CD4-positive, alpha-beta T cell treated with Interleukin-4 for 4 hours (primary cell): ENCODE measurements at places on chromosomes 5 and 9.
A peak's percentile ranks its signal among the peaks of the same experiment; 100 is the strongest.

GRCh38 chr5:150485693-150486401 is 22.1 kb upstream of the NDST1 start:
- DNase-seq = no peak

- no peak for DNase-seq
Observed at GRCh38 chr5:139575751-139576150, 14.6 kb downstream of the UBE2D2 start.

GRCh38 chr5:180689071-180689694 is 39.8 kb upstream of the FLT4 start:
- DNase-seq = peak; percentile 49

DNA sequence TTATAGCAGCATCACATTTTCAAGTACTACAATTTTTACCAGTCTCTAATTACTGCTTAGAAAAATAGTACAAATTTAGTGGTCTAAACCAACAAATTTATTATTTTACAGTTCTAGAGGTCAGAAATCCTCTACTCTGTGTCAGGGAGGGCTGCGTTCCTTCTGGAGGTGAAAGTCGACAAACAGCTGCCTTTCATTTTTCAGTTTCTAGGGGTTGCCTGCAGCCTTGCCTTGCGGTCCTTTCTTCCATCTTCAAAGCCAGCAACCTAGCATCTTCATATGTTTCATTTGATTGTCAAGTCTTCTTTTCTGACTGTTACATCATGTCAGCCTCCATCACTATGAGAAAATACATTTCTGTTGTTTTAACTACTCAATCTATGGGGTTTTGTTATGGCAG is 1022.1 kb downstream of the CDH18 start:
- DNase-seq = no peak

- DNase-seq = no peak
Observed at GRCh38 chr5:43041669-43042175, 1.6 kb upstream of the ANXA2R start.

GRCh38 chr9:35538361-35539234 is 48.7 kb downstream of the RUSC2 start:
- no peak for DNase-seq

DNA sequence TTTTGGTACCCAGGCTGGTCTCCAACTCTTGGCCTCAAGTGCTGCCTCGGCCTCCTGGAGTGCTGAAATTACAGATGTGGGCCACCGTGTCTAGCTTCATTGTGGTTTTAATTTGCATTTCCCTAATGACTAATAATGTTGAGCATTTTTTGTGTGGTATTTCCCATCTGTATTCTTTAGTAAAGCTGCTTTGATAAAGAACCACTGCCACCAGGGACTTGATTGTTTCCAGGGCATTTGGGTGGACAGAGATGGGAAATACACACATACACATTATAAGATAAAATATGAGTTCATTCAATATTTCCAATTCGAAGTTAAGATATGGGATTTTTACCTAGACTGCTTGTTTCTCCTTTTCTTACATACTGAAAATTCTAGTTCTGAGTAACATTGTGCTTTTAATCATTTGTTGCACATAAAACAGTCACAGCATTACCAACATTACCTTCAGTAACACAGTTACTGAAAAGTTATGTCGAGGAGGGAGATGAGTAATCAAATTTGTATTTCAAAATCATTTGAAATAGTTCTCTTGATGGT is 28.9 kb downstream of the HABP4 start:
- no peak for DNase-seq

DNA sequence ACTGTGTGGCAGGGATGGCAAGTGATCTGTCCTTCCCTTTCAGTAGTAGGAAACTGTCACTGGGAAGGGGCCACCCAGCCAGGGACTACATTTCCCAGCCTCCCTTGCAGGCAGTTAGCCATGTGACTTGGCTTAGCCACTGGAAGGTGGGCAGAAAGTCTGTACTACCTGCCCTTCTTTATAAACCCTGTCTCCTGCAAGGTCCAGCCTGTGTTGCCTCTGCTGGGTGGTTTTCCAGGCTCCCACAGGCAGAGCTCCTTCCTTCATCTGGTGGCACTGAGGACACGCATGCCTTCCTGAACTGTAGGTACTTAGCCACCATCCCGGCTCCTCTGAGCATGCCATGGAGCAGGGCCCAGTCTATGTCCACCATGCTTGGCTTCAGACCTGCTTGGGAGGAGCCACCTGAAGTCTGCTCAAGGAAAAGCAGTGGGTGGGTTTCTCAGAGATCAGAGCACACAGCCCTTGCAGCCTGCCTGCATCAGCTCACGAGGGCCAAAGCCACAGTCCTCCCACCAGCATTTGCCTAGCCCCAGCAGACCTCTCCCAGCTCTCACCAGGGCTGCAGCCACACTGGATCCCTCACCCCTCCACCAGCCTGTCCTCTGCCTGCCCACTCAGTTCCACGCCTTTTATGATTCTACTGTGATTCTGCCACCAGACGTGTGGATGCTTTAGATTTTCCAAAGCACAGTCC is 16.7 kb upstream of the SLC25A51 start:
- DNase-seq = no peak

DNA sequence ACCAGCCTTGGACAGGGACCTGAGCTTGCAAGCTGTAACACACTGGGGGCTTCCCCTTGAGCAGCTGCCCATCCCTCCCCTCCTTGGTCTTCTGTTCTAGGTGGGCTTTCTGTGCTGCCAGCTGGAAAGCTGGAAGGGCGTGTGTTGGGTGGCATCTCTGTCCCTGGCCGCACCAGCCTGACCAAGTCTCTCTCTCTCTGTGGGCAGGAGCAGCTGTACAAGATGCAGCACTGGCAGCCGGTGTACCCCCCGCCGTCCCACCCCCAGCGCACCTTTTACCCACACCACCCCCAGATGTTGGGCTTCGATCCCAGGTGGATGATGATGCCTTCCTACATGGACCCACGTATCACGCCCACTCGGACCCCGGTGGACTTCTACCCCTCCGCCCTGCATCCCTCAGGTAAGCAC is 32.1 kb upstream of the POMT1 start:
- DNase-seq = no peak

- no peak for DNase-seq
Observed at GRCh38 chr9:72383978-72384709, 19.1 kb upstream of the ZFAND5 start.

DNA sequence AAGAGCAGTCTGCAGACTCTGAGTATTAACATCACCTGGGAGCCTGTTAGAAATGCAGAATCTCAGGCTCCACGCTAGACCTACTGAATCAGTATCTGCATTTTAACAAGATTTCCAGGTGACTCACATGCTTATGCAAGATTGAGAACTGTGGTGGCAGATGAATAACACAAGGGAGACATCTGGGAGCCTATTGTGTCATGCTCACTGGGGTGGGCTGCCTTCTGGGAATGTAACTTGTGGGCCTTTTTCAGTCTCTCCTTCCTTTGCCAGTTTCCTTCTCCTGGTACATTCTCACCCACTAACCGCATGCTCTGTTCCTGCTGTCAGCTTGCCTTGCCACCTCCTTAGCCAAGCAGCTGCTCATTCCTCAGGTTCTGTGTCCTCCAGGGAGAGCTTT is 176.6 kb upstream of the C9orf72 start:
- DNase-seq = no peak

GRCh38 chr5:72485430-72485974 is 21.7 kb downstream of the ZNF366 start:
- DNase-seq = no peak

DNA sequence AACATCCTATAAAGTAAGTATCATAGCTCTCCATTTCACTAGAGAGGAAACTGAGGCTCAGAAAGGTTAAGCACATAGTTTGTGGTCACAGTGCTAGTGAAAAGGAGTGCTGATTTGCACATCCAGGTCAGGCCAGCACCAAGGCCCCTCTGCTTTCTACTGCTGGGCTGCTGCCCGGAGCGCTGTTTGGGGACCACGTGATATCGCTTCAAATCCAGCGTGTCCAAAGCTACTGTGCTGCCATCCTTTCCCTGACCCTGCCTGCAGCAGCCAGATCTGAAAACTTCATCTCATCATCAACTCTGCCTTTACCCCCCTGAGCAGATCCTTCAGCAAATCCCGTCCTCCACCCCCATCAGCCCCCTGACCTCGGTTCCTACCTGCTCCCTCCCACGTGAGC is 40.7 kb upstream of the AKNA start:
- no peak for DNase-seq

DNA sequence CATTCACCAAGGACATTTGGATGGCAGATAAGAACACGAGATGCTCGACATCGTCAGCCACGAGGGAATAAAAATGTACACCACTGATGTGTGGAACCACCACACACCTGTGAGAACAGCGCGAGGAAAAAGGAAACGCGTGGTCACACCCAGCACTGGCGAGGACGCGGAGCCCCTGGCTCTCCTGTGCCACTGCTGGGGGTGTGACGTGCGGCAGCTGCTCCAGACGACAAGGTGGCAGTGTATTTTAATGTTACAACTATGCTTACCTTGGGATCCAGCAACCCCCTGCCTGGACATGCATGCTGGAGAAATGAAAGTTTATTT is 13.6 kb upstream of the CEP72 start:
- no peak for DNase-seq

- DNase-seq = no peak
Observed at GRCh38 chr5:165201771-165202518, 1696.5 kb downstream of the MAT2B start.

GRCh38 chr5:139140591-139141071 is 57.5 kb downstream of the SIL1 start:
- no peak for DNase-seq

GRCh38 chr5:35319333-35320002 is 89.2 kb upstream of the PRLR start:
- DNase-seq = peak; percentile 20

- no peak for DNase-seq
Observed at GRCh38 chr5:135319928-135320606, 79.0 kb downstream of the MACROH2A1 start.

GRCh38 chr5:73899916-73900315 is 273.9 kb downstream of the ARHGEF28 start:
- DNase-seq = no peak

GRCh38 chr5:14442536-14442935 is 139.1 kb upstream of the OTULINL start:
- DNase-seq = no peak

GRCh38 chr5:36606036-36606427 is 374 bp upstream of the SLC1A3 start:
- no peak for DNase-seq

DNA sequence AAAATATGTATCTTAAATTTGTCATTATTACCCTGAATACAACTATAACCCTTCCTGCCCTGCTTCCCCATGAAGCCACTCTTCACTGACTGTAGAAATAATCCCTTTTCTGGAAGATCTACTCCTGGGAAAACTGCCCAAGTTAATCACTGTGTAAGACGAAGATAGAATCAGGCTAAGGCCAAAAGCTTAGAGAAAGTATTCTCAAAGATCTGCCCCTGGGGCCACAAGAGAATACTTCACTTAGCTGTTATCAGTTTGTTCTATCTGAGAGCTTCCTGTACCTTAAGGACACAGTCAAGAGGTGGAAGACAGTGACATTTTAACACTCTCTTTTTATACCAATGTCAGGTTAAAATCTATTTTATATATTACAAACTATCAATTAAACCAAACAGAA is 33.8 kb downstream of the RNF145 start:
- peak; percentile 40 for DNase-seq
